KG1 (cell line): ENCODE measurements at places on chromosomes 4 and X.

- DNase-seq: no peak
Measured at GRCh38 chrX:39176105-39176504, 374.8 kb downstream of the MID1IP1 start.

- no peak for DNase-seq
Measured at GRCh38 chrX:482702-483203, 96.0 kb upstream of the PPP2R3B start.

DNA sequence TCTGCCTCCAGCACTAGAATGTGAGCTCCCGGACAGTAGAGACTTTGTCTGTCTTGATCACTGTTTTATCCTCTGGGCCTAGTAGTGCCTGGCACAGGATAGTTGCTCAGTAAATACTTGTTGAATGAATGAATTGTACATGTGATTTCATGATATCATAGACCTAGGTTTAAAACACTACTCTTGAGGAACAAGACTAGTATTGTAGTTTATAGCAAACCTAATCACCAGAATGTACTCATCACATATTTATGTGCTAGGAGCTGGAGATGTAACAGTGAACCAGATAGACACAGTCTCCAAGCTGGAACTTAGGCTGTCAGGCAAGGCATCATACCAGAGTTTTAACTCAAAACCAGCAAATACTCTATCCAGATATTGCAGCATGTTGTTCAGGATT is 23.5 kb downstream of the GAB3 start:
- no peak for DNase-seq

GRCh38 chr4:14848229-14848628 is 154.1 kb upstream of the CPEB2 start:
- DNase-seq: no peak

DNA sequence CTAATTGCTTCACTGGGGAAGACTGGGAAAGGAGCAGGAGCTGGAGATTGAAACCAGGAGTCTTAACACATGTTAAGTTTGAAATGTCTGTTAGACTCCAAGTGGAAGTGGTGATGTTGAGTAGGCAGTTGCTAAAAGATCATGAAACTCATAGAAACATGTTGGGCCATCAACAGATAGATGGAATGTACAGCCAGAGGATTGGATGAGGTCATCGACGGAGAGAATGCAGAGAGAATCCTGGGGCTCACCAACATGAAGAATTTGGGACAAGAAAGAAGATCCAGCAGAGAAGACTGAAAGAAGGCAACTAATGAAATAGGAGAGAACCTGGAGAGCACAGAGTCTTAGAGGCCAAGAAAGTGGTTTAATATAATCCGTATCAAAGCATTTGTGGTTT is 19.4 kb upstream of the TSPAN5 start:
- DNase-seq: no peak

DNA sequence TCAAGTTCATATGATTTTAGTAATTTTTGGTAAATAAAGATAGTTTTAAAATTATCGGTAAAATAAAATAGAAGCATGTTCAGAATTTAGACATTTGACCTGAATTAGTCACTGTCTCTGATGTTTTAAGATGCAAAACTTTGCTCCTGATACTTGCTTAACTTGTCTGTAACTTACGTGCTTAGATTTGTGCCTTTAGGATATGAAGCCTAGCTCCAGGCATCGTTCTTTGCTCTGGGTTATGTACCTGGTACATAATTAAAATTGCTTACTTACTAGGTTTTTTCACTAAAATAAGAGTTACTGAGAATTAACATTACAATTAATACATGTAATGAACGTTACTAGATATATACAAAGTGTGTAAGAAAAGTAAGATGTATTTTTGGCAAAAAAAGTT is 24.9 kb upstream of the AADAT start:
- DNase-seq: no peak

DNA sequence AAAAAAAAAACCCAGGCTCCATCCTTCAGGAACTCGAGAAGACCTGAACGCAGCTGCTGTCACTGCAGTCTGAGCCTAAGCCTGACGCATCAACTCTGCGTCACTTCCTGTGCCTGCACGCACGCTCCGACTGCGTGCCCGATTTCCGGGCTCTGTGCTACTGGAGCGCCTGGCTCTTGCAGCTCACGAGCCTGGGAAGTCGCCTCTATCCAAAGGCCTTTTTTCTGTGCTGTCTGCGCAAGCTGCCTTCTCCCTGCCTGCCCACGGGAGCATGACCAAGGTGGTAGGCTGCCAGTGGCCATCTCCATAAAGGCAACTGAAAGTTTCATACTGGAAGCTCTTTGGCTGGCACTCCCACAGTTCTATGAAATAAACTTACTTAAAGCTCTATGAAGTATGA is 9.9 kb upstream of the GASK1B start:
- no peak for DNase-seq

DNA sequence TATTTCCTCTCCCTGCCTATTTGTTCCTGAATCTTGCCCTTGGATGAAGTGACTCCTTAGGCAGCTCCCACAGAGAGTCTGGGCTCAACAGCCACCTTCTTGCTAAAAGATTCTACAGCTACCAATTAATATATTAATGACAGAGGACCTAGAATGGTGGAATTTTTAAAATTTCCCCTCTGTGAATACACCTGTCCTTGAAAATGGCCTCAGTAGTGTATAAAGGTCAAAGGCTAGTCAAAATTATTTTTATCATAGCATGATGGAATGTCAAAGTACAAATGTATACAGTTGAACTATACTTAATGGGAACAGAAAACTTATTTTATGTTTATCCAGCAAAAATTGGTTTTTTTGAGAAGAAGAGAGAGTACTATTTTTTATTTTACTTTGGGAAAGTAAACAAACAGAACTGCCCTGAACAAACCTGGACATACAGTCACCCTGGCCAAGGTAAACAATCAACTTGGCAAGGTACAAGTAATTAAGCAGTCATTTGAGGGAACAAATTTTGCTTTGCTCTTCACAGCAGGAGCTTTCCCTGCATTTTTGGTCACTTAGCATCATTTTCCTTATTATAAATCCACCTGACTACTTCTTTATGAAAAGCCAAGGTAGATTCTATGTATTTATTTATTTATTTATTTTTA is 250.8 kb downstream of the INPP4B start:
- no peak for DNase-seq

DNA sequence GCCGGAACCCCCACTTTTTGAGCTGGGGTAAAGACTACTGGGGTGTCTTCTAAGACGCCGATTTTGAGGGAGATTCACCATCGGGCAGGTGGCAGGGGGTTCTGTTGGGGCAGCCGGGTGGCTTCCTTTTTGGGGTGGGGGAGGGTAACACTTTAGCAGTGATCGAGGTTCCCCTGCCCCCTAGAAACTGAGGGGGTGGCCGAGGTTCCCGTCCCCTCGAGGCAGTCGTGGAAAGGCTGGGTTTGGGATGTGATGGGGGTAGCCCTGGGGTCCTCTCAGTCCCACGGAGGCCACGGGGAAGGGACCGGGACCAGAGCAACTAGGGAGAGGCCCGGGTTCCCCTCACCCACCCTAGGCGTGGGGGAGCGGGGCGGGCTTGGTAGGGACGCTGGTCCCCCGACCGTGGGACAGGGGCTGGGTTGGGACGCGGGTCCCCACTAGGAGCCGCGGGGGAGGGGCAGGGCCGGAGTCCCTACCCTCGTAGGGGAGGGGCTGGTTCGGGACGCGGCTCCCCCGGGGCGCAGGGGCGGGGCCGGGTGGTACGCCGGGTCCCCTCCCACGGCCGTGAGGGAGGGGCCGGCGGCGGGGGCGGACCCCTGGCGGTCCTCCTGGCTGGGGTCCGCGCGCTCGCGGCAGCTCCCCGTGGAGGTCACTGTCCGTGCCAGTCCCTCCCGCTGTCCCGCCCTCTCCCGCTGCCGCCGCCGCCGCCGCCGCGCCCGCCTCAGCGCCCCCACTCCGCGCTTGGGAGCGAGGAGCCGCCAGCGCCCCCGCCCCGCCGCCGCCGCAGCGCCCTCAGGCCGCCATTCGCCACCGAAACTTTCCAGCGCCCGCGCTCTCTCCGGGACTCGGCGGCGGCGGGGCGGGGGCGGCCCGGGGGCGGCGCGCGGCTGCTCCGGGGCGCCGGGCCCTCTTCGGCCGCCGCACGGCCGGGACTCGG is at the start of gene TBL1X:
TSS of gene TBL1X (plus strand) at position 624 of the 937 bp plus-strand sequence. CDS start 188,529 bp downstream, outside the sequence.
- DNase-seq: no peak

GRCh38 chrX:110172215-110172614 is 145.7 kb downstream of the AMMECR1 start:
- DNase-seq: no peak

DNA sequence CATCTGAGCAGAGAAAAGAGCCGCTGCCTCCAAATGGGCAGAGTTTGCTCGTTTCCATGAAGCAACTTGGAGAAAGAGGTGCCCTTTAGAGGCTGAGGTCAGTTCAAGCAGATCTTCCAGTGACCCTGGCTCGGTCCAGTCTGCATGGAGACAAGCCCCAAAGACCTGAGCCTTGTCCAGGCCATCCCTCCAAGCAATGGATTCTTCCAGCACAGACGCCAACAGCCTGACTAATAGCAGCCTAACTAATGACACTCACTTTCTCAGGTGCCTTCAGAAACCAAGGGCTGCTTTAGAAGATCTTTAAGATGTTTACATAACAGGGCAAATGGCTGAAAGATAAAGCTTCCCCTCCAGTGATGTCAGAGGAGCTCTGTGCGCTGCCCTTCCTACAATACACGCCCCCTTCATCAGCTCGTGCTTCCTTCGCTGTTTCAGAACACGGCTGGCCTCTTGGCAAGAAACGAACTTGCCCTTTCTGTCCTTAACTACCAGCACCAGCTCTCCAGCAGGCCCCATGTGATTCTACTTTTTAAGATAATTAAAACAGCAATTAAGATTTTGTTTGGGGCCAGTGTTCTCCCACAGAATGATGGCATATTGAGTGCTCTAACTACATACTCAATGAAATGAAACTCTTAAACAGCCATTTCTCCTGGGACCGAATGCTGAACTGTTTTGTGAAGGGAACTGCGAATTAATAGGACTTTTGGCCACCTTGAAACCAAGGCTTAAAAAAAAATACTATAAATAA is 119.0 kb downstream of the GPR143 start:
- DNase-seq: no peak

- DNase-seq: no peak
Measured at GRCh38 chr4:633976-634598, 8.7 kb downstream of the PDE6B start.

DNA sequence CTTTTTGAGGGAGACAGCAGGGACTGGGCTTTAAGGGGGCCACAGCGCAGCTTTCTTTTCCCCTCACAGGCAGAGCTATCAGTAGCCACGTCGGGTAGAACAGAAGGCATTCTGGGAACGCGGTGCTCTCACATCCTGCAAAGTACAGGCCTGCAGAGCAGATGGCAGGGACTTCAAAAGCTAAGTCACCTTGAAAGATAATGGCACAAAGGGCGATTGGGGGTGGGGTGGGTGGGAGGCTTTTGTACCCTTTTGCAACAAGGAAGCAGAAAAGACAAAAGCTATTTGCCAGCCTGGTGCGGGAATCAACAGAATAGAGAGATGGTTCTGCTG is 93.9 kb downstream of the PHKA2 start:
- DNase-seq: no peak

GRCh38 chrX:115900425-115900824 is 270.1 kb upstream of the AGTR2 start:
- no peak for DNase-seq

GRCh38 chrX:625137-625691 is 5.4 kb upstream of the SHOX start:
- no peak for DNase-seq

GRCh38 chr4:65635051-65635821 is 35.1 kb downstream of the EPHA5 start:
- no peak for DNase-seq

DNA sequence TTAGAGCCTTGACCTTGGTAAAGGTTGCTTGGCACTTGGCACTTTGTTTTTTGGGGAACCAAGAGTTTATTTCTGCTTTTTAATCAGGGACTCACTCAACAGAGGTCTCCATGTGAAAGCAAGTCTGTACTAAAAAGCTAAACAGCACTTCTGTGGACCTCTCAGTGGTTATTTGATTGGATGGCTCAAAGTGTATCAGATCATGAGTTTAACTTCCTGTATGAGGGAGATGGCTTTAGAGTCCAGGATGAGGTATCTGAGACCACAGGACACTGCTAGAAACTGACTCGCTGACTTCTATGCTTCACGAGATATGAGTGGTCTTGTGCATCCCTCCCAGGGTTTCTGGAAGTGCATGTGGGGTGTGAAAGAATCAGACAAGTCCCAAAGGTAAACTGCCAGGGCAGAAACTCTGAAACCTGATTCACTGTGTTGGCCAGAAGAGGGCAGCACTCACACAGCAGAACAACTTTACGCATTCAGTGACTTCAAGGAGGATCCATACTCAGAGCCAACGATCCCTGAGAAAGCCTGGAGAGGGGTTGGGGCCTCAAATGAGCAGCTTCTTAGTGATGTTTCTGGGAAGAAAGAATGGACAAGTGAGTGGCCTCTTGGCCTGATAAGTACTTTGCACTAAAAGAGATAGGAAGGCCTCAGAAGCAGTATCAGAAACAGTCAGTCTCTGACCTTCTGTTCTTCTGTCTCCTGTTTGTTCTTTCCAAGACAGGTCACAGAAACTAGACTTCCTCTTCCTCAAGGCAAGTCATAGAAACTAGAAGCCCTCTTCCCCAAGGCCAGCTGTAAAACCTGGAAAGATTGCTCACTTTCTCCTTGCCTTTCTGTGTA is 220.3 kb upstream of the CXCL13 start:
- peak; percentile 51 for DNase-seq

DNA sequence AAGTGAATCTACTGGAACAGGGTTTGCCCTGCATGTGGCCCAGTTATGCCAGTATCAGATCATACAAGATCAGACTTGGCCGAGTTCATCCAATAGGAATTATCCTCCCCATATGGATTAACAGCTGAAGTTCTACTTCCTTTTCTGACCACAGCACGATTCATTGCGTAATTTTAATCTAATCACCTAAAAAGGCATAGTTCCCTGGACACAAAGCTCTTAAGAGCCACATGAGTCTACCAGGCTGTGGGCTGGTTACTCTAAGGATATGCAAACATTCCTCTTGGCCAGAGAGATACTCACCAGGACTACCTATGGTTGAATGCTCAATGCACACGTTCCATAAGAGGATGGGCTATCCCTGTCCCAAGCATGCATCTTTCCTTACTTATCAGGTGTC is 46.9 kb downstream of the CHST7 start:
- no peak for DNase-seq

- DNase-seq: no peak
Measured at GRCh38 chrX:79079477-79079876, 65.0 kb upstream of the GPR174 start.

- no peak for DNase-seq
Measured at GRCh38 chr4:171676555-171677215, 136.5 kb upstream of the GALNTL6 start.

DNA sequence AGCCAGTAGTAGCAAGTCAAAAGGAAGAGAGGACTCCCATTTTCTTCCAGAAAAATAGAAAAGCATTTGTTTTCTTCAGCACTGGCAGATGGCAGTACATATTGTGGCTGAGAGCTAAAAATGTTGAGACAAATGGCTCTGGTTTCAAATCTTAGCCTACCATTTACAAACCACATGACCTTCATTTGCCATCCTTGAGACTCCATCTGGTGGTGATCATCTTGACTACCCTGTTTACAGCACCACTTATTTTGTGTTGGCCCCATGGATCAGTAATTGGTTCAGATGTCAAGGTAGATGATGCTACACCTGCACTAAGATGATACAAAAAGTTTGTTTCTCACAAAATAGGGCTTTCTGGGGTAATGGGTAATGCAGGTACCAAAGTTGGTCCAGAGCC is 951.8 kb upstream of the IGFBP7 start:
- no peak for DNase-seq

- DNase-seq: no peak
Measured at GRCh38 chrX:140794642-140795041, 85.1 kb downstream of the LINC00632 start.
